Stimulated activated CD8-positive, alpha-beta memory T cell treated with anti-CD3 and anti-CD28 coated beads, Interleukin-7, amount 100 ng/mL, for 1 hour (primary cell): ENCODE measurements at places on chromosomes 2 and 18.

DNA sequence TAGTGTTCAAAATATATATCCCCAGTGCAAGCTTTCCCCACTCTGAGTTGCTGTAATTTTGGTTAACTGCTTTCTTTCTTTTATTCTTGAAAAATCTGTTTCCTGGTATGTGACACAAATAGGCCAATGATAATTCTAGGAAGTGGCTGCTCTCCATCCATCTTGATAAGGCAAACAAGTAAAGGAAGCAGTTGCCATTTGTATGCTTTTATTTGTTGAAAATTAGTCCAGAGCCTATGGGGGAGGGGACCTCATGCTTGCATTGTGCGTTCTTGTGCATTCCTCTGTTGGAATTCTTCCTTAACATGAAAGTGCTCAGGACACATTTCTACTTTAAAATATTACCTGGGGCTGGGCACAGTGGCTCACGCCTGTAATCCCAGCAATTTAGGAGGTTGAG, 111.2 kb upstream of the FSHR start:
- no peak for DNase-seq

DNA sequence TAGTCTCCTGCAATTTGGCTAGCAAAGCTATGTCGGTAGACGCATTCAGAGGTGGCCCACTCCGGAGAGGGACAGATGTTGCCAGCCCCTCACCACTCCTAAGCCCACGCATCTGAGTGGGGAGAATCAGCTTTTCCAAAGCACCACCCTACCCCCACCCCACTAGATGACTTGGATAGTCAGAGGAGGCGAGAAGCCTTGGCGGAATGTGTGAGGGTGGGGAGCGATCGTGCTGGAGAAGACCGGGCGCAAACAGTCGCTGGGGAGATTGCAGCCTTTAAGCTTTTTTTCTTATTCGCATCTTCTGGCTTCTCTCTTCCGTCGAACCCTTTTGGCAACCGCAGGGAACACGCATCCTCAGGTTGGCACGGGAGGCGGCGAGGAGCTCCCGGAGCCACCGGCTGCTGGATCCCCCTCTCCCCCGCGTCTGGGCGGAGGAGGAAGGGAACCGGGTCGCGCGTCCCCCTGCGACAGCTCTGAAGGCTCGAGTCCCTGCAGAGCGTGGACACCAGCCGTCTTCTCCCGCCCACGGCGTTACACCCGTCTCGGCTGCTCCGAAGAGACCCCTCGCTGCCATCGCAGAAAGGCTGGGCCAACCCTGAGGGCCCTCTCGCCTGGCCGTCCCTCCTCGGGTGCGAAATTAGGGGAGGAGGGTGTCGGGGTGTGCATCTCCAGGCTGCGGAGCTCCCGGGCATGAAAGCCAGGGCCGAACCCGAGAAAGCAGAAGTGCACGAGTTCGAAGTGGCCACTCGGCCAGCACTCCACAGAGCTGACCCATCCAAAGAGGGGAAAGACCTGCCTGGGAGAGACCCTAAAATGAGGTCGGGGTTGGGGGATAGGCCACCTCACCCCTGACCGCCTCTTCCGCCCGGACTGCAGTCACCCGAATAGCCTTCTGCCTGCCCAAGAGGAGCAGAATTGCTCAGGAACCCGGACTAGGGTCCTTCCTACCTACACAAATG, 12.2 kb downstream of the EVX2 start:
- no peak for DNase-seq

- DNase-seq = no peak
Measured at GRCh38 chr2:55176094-55176415, 56.0 kb downstream of the CLHC1 start.

- DNase-seq = no peak
Measured at GRCh38 chr2:33577668-33578067, 21.4 kb downstream of the FAM98A start.

GRCh38 chr18:36519358-36519757, 221.8 kb downstream of the FHOD3 start:
- DNase-seq = no peak

GRCh38 chr2:189662669-189663226, 1.5 kb downstream of the ASNSD1 start:
- DNase-seq = no peak

DNA sequence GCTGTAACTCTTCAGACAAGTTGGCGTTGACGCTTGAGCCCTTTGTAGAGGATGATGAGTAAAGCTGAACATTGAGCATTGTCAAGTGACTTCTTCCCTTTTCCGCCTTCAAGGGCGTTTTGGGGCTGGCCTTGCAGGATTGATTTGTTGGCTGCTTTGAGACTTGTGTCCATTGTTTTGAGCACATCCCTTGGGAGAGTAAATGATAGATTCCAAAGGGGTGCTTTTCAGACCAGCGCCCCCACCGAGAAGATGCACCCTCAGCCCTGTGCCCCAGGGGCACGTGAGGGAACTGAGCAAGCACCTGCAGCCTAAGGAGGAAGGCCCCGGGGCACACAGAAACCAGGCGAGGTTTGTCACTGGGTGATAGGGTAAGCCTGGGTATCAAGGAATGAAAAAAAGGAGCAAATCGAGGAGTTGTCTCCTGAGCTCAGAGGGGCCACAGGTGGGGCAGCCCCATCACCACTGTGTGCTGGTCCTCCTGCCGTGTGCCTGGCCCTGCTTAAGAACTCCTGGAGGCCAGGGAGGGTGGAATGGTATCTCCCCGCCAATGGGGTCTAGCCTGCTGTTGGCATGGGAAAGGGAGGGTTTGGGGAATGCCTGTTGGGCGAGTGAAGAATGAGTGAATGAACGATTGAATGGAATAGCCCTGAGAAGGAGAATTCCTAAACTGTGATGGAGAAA, 64.0 kb downstream of the RAB31 start:
- DNase-seq = no peak

DNA sequence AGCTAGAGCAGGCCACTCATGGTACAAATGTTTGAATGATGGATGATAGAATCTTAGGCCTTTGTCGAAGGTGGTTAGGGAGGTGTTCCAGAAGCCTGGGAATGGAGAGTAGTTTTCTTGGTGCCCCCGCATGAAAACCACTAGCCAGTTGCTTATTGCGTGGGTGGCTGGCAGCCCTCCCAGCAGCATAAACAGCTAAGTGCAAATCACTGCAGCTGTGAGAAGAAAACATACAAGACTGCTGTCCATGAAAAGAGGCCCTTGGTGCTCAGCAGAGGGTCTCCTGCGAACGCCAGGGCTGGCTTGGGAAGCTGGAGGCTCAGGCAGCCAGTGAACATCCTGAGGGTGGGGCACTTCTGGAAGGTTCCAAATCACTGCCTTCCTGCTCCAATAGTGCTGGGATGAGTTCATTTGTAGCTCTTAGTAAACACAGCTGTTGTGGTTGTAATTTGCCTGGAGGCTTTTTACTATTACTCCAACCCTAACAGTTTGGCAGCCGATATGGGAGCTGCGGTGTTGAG, 118.8 kb downstream of the MGAT5 start:
- DNase-seq = no peak

DNA sequence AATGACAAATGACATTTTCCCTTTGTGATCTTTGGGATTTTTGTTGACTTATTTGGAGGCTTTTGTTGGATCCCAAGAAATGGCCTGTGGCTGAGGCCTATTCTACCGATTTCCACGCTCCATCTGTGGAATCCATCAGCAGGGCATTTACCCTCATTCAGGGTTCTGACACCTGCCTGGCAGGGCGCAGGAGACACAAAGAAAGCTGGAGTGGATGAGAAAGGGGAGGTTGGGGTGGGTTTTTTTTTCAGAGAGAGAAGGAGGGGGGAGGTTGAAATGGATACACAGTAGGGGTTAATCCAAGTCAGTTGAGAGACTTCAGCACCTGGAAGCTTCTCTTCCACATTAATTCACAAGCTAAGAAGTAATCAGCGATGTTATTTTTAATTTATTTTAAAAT, 59.7 kb downstream of the PAX3 start:
- DNase-seq = no peak

- DNase-seq = no peak
Measured at GRCh38 chr2:241149675-241149924, 328 bp upstream of the PASK start.

GRCh38 chr2:100955226-100955625, 46.9 kb upstream of the RPL31 start:
- DNase-seq = no peak

DNA sequence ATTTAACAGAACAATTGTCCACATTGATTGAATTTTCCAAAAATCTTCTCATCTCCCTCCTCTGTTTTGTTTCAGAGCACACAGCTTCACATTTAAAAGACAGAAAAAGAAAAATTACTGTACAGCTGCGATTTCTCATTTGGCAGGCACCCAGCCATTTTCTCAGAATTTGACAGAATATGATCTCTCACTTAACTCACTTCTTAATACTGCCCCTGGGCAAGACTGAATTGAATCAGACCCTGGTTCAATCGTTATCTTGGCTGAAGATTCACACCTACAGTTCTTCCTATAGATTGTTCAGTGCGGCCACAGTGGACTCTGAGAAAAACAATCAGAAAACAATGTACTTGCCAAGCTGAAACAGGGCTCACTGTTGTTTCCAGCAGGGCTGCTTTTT, 90.2 kb upstream of the LHCGR start:
- DNase-seq = no peak

- no peak for DNase-seq
Measured at GRCh38 chr2:29991086-29991485, 69.7 kb upstream of the ALK start.

- no peak for DNase-seq
Measured at GRCh38 chr2:121833358-121833723, 77.9 kb downstream of the TSN start.

DNA sequence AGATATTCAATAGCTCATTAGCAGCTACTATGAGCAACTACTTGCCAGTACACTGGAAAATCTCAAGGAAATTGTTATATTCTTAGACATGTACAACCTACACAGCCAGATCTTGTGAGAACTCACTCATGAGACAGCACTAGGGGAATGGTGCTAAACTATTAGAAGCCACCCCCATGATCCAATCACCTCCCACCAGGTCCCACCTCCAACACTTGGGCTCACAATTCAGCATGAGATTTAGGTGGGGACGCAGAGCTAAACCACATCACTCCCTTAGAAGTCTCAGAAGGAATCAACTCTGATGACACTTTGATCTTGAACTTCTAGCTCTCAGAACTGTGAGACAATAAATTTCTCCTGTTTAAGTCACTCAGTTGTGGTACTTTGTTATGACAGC, 418.3 kb upstream of the SPHKAP start:
- no peak for DNase-seq

DNA sequence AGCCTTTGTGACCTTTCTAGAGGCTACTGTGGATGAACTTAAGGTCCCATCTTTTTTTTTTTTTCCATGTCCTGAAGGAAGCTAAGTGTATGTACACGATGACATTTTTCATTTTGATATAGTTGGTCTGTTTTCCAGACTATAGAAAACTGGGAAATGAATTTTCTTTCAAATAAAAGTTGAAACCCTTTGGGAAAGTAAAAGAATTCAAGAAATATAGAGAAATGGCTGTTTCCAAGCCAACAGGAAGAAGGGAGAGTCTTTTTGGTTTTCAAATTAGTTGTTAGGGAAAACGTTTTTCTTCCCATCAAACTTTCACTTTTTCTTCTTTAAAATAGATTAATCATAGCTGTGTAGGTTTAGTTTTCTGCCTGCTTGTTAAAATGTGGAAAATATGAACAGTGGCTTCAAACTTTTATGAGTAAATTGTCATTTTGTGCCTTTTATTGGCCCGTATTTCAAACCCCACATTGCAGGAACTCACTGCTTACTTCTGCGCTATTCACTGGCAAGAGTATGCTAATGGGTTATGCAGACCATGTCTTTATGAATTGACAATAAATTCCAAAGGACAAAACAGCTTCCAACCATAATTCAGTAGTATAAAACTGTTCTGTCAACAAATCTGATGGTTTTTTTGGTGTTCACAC, 27.7 kb upstream of the LYPD1 start:
- DNase-seq = no peak

DNA sequence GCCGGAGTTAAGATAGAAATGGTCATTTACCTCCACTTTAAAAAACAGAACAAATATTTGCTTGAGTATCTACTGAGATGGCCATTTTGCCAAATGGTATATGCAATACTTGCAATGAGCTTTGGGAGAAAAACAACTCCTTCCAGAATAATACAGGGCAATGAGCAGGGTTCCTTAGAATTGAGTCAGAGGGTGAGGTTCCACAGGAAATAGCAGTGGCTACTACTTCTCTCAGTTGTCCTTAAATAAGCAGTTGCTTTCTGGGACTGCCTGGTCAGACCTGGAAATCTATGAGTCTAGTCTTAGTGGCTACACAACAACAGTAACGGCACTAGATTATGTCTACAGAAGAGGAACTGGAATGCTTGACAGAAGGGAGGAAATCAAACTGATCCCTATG, 80.9 kb upstream of the CCDC85A start:
- DNase-seq = no peak

GRCh38 chr2:2904721-2905350, 472.8 kb downstream of the EIPR1 start:
- DNase-seq = no peak

- no peak for DNase-seq
Measured at GRCh38 chr2:59754011-59754735, 799.3 kb downstream of the BCL11A start.

DNA sequence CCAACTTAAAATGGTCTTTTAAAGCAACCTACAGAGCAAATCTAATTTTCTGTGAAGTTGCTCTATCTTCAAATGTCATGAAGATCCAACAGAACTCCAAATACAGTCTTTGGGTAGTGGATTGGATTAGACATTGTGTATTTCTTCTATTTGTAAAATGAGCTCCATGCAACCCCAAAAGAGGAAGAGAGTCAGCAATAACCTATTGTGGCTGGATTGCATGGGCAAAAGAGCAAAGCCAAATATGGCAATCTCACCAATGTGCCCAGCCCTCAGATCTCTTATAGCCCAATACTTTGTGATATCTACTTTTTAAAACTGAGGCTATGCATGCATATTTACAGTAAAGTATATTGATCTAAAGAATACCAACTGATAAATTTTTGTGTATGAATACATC, 146.3 kb downstream of the TXNL1 start:
- DNase-seq = no peak

GRCh38 chr2:113248997-113249770, 29.5 kb downstream of the PAX8 start:
- peak; percentile 48 for DNase-seq

DNA sequence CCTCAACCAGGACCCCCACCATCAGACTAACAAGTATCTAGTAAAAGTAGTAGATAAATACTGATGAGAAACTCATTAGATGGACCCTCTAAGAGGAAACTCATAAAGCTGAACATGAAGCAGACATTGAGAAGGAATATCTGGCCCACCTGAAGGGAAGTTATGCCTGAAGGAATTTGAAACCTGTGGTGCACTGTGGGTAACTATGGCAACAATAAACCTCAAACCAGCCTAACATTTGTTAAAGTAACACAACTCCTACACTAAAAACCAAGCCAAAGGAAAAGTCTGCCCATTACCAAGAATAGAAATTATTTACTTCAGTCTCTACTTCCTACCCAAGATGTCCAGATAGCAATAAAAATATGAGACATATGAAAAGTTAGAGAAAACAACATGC, 43.4 kb downstream of the KIAA1328 start:
- DNase-seq = no peak

DNA sequence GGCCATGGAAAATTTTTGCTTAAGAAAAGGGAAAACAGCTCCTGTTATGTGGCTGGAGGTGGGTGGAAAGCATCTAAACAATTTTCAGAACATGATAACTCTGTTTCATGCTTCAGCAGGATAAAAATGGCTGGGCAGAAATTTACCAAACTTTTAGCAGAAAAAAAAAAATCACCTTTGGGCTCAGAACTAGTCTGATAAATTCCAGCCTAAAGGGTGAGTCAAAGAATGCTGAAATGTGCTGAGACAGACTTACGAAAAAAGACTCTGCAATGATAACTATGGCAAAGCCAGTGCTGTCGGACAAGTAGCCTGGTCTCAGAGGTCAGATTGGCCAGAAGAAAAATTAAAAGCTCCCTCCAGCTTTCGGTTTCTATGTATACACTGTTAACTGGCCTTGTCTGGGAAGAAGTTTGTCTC, 123.6 kb downstream of the LRATD1 start:
- no peak for DNase-seq
